ENCODE measurements at places on chromosomes 6 and 20.

GRCh38 chr20:38836991-38837390 lies 31.5 kb downstream of the PPP1R16B start:
- peaks cover 22% of the 10 kb centered on the region for H3K36me3 ChIP-seq
- DNase-seq = no peak
- no peaks in the 10 kb centered on the region for H3K4me1 ChIP-seq
- no peak overlapping the region for H3K27ac ChIP-seq
- H3K4me3 ChIP-seq = no peak overlapping the region
- H3K27me3 ChIP-seq = no peaks in the 10 kb centered on the region

- H3K27me3 ChIP-seq = no peaks in the 10 kb centered on the region
- H3K27ac ChIP-seq = no peak overlapping the region
- no peak for DNase-seq
- H3K4me3 ChIP-seq = no peak overlapping the region
Measured at GRCh38 chr6:89252907-89253306, 35.7 kb upstream of the GABRR1 start.

- H3K4me3 ChIP-seq = no peak overlapping the region
- no peaks in the 10 kb centered on the region for H3K27me3 ChIP-seq
- H3K4me1 ChIP-seq = no peaks in the 10 kb centered on the region
- no peaks in the 10 kb centered on the region for H3K36me3 ChIP-seq
Measured at GRCh38 chr20:43564993-43565757, 6.3 kb downstream of the SGK2 start.

DNA sequence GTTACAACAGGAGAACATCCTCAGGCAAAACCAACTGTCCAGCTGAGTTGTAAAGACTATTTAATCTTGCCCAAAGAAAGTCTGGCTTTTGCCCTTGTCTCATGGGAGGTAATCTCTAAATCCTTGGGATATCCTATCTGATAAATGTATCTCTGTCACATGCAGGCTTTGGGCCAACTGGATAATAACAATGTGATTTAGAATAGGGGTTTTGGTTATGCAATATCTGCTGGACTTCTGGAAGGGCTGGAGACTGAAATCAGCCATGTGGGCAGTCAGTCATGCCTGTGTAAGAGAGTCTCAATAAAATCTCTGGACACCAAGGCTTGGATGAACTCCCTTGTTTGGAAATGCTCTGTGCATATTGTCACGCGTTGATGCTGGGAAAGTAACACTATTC lies 56.3 kb upstream of the PRL start:
- DNase-seq = no peak
- H3K4me1 ChIP-seq = no peaks in the 10 kb centered on the region
- no peak overlapping the region for H3K4me3 ChIP-seq

DNA sequence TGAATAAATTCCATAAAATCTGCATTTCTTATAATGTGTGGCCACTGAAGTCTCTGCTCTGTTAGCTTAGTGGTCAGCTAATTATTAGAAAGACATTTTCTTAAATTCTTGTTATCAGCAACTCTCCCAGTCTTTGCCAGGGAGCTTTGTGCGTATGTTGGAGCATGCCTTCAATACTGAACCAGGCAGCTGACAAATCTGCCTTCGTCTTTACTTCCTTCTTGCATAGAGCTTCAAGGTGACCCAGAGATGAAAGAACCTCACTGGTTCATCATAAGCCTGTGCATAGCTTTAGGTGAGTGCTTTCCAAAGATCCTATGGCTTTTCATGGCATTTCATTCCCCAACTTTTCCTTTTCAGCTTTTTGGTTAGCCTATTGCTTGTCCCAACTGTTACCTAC lies 43.0 kb upstream of the NELFCD start:
- H3K4me1 ChIP-seq = no peaks in the 10 kb centered on the region
- DNase-seq = no peak
- no peaks in the 10 kb centered on the region for H3K36me3 ChIP-seq
- no peak overlapping the region for H3K4me3 ChIP-seq
- no peaks in the 10 kb centered on the region for H3K27me3 ChIP-seq
- H3K27ac ChIP-seq = no peak overlapping the region

GRCh38 chr6:6878887-6879585 lies 228.7 kb upstream of the RREB1 start:
- no peaks in the 10 kb centered on the region for H3K36me3 ChIP-seq
- H3K4me3 ChIP-seq = no peak overlapping the region
- H3K27ac ChIP-seq = no peak overlapping the region
- DNase-seq = no peak
- peaks cover 73% of the 10 kb centered on the region for H3K27me3 ChIP-seq

DNA sequence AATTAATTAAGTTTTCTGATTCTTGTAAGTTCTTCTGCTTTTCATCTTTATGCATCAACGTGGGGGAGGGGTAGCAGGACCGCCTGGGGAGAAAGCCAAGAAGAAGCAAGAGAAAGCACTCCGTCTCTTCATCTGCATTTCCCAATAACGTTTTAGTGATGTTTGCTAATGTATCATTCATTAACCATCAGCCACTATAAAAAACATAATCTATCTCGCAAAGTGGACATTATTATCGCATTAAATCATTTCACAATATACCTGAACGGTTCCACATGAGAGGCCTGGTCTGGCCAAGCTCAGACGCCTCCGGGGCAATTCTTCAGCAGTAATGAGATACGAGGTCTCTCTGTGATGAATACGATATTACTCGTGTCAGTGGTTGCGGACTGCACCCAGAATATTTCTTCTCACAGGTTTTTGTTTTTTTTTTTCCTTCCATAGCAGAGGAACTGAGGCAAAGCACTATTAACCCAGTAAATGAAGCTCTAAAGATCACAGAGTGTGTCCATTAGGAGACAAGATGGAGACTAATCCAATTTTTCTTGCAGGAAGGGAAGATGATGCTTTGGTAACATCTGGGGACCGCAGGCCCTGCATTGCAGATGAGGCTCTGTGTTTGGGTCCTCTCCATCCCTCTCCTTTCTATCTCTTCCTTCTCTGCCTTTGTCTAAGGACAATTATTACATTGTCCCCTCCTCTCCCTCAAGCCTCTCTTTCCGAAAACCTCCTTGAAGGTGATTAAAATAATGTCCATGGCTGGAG lies 156.1 kb downstream of the SLC35B3 start:
- no peaks in the 10 kb centered on the region for H3K36me3 ChIP-seq
- peaks cover 12% of the 10 kb centered on the region for H3K27me3 ChIP-seq
- peaks cover 9% of the 10 kb centered on the region for H3K4me1 ChIP-seq
- no peak overlapping the region for H3K4me3 ChIP-seq
- H3K27ac ChIP-seq = peak overlapping the region; percentile 22
- no peak for DNase-seq

DNA sequence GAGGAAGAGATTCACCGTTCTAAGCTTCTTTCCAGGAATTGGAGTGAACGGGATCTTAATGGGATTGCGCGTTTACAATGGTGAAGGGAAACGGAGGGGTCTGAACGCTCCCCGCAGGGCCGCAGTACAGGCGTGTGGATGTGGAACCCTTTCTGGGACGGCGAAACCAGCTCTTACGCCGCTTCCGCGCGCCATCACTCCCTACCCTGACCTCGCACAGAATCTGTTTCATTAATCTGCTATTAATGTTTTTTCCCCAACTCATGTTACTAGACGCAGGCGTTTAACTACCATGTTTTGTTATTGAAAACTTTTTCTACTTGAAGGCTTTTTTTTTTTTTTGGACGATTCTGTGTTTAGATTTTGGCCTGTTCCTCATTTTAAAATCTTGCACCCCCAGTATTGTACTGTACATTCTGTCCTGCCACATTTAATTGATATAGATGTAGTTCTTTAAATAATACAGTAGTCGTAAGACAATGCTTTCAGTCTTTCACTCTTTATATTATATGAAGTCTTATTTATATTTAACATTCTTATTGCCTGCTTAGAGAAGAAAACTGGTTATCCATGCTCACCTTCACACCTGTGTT lies 696 bp upstream of the SUPT3H start:
- H3K27me3 ChIP-seq = no peaks in the 10 kb centered on the region
- DNase-seq = no peak
- peak overlapping the region; percentile 96 for H3K27ac ChIP-seq

- no peaks in the 10 kb centered on the region for H3K27me3 ChIP-seq
- DNase-seq = no peak
- no peak overlapping the region for H3K4me3 ChIP-seq
- peaks cover 9% of the 10 kb centered on the region for H3K36me3 ChIP-seq
Measured at GRCh38 chr6:121816361-121816760, 380.9 kb downstream of the GJA1 start.

DNA sequence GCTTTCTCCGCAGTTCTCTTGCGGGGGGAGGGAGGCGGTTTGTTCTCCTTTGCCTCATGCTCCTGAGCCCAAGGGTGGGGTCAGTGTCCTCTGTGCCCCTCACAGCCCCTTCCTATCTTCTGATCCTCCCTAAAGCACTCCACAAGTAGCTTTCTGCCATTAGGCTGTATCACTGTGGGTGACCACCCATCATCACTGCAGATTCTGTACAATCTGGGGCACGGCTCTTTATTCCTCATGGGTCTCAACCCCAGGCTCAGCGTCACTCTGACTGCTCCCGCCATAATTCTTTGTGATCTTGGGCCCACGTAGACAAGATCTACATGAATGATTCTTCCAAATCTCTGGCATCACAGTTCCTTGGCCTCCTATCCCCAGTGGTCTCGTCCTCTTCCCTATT lies 10.5 kb downstream of the NCR2 start:
- H3K36me3 ChIP-seq = no peaks in the 10 kb centered on the region
- no peaks in the 10 kb centered on the region for H3K4me1 ChIP-seq

DNA sequence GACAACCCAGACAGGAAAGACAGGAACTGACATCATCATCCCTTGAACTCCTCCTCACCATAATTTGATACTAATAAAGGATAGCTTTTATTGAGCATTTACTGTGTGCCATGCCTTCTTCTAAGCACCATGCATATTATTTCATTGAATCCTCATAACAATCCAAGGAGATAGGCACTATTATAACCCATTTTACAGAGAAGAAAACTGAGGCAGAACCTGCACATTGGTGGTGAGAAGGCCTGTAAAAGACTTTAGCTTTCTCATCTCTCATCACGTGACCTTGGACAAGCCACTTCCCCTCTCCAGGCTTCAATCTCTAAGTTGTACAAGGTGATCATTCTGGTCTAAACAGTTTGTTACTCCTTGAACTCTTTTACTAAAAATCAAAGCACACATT lies 34.5 kb upstream of the PREX1 start:
- no peak overlapping the region for H3K4me3 ChIP-seq
- no peaks in the 10 kb centered on the region for H3K27me3 ChIP-seq
- peaks cover 15% of the 10 kb centered on the region for H3K4me1 ChIP-seq
- H3K36me3 ChIP-seq = no peaks in the 10 kb centered on the region

DNA sequence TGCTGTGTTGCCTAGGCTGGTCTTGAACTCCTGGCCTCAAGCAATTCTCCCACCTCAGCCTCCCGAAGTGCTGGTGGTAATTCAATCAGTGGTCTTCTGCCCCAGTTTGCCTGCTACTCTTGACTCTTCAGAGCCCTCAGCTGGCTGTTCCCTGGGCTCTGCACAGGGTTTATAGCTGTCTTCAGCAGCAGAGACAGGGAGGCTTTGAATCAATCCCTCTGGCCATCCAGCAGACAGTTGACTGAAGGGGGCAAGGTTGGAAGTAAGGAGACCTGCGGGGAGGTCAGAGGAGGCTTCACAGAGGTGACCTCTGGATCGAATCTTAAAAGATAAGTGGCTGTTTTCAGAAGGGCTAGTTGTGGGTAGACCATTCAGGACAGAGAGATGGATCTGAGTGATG lies 26.0 kb upstream of the KIF3B start:
- H3K36me3 ChIP-seq = no peaks in the 10 kb centered on the region
- H3K4me3 ChIP-seq = no peak overlapping the region
- no peaks in the 10 kb centered on the region for H3K4me1 ChIP-seq
- no peak for DNase-seq
- H3K27ac ChIP-seq = no peak overlapping the region

- peaks cover 25% of the 10 kb centered on the region for H3K4me1 ChIP-seq
- no peak for DNase-seq
- H3K27ac ChIP-seq = no peak overlapping the region
- no peak overlapping the region for H3K4me3 ChIP-seq
- peaks cover 43% of the 10 kb centered on the region for H3K36me3 ChIP-seq
- H3K27me3 ChIP-seq = no peaks in the 10 kb centered on the region
Measured at GRCh38 chr20:45372241-45372640, 5.9 kb downstream of the TP53TG5 start.

- no peak overlapping the region for H3K4me3 ChIP-seq
- H3K4me1 ChIP-seq = peaks cover 23% of the 10 kb centered on the region
- H3K27me3 ChIP-seq = no peaks in the 10 kb centered on the region
- peak; percentile 46 for DNase-seq
- H3K27ac ChIP-seq = no peak overlapping the region
Measured at GRCh38 chr20:24444526-24445190, 24.8 kb upstream of the SYNDIG1 start.

- H3K27ac ChIP-seq = no peak overlapping the region
- no peaks in the 10 kb centered on the region for H3K27me3 ChIP-seq
- DNase-seq = no peak
Measured at GRCh38 chr6:147868427-147869190, 360.1 kb downstream of the SAMD5 start.

DNA sequence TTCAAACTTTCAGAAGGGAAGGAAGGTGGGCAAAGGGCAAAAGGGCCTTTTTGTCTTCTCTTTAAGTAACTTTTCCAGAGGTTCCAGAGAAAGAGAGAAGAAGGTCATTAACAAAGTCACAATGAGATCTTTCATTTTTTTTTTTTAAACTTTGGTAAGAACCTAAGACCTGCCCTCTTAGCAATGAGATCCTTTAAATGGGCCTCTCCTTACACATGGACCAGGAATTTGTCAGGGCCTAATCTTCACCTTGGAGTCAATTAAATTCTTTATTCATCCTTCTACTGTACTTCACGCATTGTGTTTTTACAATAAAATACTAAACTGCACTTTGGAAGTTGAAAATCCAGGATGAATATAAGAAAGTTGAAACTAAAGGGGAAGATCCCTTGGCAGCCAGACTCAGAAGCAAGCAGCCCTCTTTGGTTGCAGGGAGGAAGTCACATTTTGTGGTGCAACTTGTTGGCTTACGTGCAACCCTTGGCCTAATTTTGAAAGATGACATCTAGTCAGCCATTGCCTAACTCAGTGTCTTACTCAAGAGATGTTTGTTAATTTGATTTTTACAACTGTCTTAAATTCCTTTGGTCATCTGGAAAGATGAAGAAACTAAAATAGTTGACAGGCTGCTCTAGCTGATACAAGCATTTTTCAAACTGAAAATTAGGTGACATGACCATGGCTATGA lies 11.9 kb upstream of the TMEM170B start:
- no peak for DNase-seq
- H3K27me3 ChIP-seq = no peaks in the 10 kb centered on the region
- no peak overlapping the region for H3K4me3 ChIP-seq
- H3K27ac ChIP-seq = no peak overlapping the region

DNA sequence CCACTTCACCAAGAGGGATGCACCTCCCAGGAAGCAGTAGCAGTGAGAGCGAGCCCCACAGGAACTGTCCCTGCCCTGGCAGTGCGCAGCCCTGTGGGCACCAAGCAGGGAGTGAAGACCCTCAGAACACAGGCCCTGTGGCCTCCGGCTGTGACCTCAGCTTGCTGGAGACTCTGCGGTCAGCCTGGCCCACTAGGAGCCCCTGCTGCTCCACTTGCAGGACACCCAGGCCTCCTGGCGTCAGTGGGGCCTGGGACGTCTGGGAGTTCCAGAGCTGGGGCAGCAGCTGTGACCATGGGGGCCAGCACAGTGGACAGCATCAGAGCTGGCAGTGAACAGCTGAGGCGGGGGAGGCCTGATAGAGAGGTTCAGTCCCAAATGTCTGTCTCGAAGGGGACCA lies 28.3 kb downstream of the PXDC1 start:
- no peaks in the 10 kb centered on the region for H3K27me3 ChIP-seq
- H3K36me3 ChIP-seq = no peaks in the 10 kb centered on the region
- no peak overlapping the region for H3K4me3 ChIP-seq
- H3K27ac ChIP-seq = peak overlapping the region; percentile 32
- peak; percentile 38 for DNase-seq
- H3K4me1 ChIP-seq = peaks cover 3% of the 10 kb centered on the region

- H3K27me3 ChIP-seq = no peaks in the 10 kb centered on the region
- peak overlapping the region; percentile 36 for H3K4me3 ChIP-seq
- no peaks in the 10 kb centered on the region for H3K4me1 ChIP-seq
- no peaks in the 10 kb centered on the region for H3K36me3 ChIP-seq
- DNase-seq = peak; percentile 26
Measured at GRCh38 chr20:24755411-24755922, 193.6 kb upstream of the CST7 start.

All from endodermal cell (in vitro differentiated cells).